ENCODE measurements at places on chromosomes 12 and 14.

DNA sequence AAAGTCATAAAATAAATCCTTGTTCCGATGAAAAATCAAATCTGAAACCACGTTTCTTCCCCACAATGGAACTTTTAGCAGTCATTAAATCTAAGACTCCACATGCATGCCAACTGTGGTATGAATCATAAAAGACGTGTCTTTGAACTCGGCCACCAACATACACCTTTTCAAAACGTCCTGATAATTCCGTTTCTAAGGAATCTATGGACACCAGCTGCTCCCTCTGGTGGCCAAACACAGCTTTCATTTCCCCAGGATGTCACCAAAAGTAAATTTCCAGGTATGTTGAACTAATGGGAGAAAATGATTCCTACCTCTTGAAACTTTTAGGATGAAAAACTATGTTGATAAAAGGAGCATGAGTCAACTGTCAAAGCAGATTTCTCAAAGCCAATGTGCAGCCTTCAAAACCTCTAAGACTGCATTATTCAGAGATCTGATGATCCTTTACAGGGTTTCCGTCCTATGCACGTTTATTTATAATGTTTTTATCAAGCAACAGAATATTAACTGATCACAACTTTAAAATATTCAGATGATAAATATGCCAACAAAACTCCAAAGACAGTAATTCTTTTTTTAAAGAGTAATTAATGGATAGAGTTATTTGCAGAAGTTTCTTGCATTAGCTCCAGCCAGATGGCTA is 96.2 kb downstream of the CIT start:
- DNase-seq: peak; percentile 37

- DNase-seq: no peak
These were observed 38.6 kb upstream of the FBRSL1 start for GRCh38 chr12:132451172-132451835.

DNA sequence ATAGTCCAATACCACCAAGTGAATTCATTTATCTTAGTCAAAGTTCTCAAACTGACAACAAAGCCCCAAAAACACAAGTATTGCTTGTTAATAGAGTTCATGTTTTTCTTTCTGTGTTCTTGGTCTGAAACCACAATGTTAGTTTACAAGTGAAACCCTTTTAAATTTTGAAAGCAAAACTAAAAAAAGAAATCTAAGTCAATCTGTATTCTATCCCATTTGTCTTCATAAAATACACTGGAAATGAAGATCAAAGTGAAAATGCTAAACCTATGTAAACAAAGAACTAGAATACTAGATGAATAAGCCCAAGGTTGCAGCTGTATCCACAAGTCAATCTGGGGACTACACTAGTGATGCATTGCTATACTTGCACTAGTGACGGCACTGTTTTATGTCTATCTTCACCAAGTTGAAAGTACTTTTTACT is 10.4 kb downstream of the MAP4K5 start:
- no peak for DNase-seq

DNA sequence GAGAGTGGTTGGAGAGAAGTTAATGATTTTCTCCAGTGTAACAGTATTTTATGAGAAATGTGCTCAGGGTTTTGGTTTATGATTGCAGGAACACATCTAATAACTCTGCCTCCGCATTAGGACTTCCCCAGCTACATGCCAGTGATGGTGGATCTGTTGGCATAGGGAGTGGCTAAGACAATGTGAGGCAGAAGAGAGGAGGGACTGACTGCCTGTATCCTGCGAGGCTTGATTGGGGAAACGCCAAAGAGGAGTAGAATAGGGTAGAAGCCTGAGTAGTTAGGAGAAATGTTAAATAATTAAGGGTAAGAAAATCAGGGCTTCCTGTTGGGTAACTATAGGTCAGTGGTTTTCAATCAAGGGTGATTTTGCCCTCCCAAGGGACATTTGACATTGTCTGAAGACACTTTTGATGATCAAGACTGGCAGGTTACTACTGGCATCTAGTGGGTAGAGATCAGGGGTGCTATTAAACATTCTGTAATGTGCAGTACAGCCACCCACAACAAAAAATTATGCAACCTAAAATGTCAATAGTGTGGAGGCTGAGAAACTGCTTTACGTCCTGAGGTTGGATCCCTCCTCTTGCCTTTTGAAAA is 12.8 kb downstream of the TDG start:
- no peak for DNase-seq

- no peak for DNase-seq
These were observed 205.0 kb upstream of the CCDC196 start for GRCh38 chr14:66281036-66281776.

GRCh38 chr12:39145175-39145999 is 240.0 kb upstream of the CPNE8 start:
- peak; percentile 92 for DNase-seq

GRCh38 chr14:21039585-21040369 is 2.4 kb upstream of the RNASE7 start:
- DNase-seq: peak; percentile 33

DNA sequence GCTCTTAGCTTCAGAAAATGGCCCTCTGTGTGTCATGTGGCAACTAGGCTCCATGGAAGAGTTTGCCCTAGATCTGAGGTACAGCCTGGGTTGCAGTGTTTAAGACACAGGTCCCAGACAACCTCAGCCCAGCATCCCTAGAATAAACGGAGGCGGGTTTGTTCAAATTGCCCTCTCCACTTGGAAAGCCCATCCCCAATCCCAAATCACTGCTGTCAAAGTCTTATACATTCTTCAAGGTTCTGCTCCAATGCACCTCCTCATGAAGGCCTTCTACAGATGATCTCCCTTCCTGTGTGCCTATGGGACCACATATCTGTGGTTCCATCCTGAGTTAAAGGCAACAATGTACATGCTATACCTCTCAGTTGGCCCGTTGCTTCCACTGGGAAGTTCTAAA is 289.8 kb downstream of the DPF3 start:
- no peak for DNase-seq

DNA sequence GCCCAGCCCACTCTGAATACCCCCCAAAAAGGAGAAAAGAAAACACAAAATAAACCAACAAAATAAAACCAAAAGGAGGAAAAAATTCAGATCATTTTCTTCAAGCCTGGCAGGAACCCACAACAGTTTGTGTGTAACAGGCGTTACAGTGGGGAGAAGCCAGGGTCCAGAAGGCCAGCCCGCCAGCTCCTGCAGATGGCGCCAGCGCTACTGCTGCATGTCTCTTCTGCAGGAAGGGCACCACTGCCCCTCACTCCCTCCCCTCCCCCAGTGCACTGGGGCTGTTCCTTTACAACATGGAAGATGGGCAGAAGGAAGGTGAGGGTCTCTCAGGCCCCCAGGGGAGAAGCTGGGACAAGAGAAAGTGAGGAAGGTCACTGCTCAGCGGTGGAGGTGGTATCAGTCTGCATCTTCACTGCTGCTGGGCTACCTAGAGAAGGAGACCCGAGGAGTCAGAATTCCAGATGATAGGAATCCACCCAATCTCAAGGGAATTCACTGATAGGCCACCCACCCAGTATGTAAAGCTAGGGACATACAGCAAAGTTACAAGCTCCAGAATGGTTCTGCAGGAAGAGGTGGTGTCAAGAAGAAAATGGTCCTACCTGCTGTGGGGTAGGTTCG is 2.3 kb upstream of the NOP2 start:
- peak; percentile 86 for DNase-seq

DNA sequence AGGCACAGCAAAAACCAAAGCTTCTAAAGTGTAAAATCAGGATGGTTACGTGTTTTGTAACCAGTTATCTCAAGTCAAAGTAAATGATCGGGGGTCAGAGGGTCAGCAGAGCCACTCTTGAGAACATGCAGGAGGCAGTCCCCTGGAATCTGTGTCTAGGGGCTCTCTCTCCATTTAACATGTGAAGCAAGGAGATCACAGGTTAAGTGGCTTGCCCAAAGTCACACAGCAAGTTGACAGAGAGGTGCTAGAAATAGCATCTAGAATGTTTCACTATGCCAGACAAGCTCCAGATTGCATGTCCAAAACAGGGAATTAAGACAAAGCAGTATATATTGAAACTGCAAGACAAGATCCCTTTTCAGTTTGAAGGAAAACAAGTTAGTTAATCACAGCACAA is 33.4 kb downstream of the PPTC7 start:
- DNase-seq: no peak

DNA sequence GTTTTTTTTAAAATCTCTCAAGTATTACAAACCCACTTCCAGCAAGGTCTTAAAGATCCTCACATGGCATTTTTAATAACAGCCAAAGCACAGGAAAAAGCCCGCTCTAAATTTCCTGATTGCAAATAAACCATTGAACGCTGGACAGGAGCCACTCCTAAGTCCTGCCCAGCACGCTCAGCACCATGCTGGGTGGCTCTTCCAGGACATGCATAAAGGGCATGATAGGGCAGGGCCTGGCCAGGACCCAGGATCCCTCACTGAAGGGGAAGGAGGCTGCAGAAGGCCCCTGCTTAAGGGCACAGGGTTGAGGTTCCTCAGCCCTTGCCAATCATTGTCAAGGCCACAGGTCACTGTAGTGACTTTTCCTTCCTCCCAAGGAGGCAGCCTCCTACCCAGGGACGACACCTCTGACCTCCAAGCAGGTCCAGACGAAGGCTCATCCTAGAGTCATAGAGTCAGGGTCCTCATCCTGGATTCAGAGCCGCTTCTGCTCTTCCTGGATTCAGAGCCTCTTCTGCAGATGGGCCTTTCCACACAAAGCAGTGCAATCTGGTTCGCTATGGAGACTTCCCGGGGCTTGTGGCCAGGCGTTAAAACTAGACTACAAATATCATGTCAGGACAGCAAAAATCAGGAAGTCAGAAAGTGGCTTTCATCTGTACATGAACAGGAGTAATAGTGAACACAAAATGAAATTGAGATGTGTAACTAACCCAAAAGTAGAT is 123.8 kb downstream of the GCH1 start:
- DNase-seq: no peak

GRCh38 chr12:12683725-12684124 is 12.3 kb downstream of the GPR19 start:
- no peak for DNase-seq

Measured in WTC11 (cell line).